Activated T-helper 9 cell treated with anti-CD3 and anti-CD28 coated beads, Interleukin-2, amount 50 U/mL, for 16 hours (primary cell): ENCODE measurements at places on chromosomes 13 and 19.

GRCh38 chr19:45571457-45572220 is 13.0 kb downstream of the OPA3 start:
- no peak for DNase-seq

DNA sequence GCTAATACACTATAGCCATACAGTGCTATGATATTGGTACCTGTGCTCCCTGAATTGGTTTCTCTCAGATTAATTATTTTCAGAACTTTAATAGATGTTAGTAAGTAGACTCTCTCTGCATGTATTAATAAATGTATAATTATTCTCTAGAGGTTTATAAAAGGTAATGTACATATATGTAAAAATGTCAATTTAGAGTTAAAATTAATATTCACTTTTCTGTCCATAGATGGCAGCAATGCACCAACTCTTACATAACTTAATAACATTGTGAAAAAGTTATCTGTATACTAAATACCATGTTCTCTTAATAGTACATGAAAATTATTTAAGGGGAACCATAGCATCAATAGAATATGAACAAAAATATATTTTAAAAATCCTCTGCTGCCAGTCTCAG is 515.0 kb upstream of the KLHL1 start:
- DNase-seq = no peak

DNA sequence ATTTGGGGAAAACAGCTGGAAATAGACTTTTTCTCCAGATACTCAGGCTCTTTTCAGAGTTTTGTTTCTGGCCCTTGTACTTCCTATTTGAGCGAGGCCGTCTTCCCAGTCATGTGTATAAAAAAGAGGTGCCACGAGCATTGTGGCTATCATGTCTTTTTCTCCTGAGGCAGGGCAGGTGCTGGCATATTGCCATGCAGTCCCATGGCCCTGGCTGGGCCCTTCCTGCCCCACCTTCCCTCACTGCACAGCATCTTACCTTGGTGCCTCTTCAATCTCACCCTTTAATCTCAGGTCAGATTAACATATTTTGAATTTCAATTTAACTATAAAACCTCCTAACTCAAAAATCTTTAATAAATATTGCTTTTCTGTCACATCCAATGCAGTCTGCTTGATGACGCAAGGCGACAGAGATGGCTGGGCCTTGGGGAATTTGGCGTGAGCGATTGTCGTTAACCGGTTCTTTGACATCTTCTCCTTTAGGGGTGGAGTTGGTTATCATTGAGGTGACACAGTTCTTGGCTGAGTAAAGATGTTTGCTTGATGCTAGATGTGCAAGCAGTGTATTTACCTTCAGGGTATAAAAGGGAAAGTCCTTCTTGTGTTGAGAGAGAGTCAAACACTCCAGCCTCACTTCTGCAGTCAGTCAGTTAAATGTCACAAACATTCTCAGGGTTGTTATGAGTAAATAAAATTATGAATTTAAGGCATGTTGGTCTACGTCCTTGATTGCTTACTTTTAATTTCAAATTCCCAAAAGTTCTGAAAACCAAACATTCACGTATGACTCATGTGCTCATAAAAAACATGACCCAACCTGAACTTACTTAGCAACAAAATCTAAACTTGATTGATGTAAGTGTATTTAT is 289.9 kb downstream of the MYO16 start:
- DNase-seq = no peak

GRCh38 chr19:51135986-51136762 is 5.9 kb upstream of the SIGLEC7 start:
- no peak for DNase-seq

GRCh38 chr19:8607386-8607785 is 3.1 kb downstream of the ADAMTS10 start:
- no peak for DNase-seq

- DNase-seq = no peak
Observed at GRCh38 chr13:32791545-32792172, 205.4 kb downstream of the PDS5B start.

DNA sequence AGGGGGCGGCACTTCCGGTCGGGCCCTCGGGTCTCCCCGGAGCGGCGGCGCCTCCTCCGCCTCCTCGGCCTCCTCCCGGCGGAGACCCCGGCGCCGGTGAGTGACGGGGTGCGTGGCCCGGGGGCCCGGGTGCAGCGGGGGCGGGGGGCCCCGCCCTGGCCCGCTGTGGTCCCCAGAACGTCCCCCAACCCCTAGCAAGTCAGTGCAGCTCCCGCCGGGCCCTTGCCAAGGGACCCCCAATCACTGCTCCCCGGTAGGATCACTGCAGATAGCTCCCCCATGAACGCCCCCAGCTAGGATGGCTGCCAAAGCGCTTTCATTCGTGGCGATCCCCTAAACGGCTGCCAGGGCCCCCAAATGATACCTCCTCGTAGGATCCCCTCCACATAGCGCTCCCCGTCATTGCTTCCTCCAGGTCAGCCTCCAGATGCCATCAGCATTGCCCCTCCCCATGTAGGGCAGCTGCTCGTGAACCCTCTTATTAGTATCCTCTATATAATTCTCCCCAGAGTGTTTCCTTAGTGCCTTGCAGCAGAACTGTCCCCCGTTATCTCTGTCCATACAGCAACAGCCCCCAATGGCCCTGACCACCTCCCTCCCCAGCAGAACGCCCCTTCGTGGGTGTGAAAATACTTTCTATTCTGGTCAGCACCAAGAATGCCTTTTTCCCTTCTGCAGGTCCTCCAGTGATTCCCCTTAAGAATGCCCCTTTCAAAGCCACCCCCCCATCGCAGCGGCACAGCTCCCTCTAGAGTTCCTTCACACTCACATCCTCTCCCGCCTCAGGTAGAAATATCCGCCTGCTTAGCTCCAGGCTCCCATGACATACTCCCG is at the start of gene ZNF865:
Gene ZNF865 (plus strand): TSS at position 11 of the 834 bp plus-strand sequence. CDS start 7,972 bp downstream, outside the sequence.
- DNase-seq = peak; percentile 61

- peak; percentile 25 for DNase-seq
Observed at GRCh38 chr19:6424195-6424938, at the start of gene KHSRP. TSS of gene KHSRP (minus strand) at chr19:6424811. CDS start at chr19:6424701, 110 bp downstream.
